Bronchus fibroblast of lung (primary cell): ENCODE measurements at places on chromosomes 6 and 20. TPM values are rescaled to one million over a fixed set of nuclear protein-coding genes. Genes with fewer than 3 reads are reported as not detected.

Gene RCAN2
- total RNA-seq = 1.5 and 2.0 TPM in 2 replicates

Gene PTPRT
- total RNA-seq = not detected in 2 replicates

Gene LRFN2
- not detected in 2 replicates for total RNA-seq

Gene SLC22A23
- under 0.01 and 0.17 TPM in 2 replicates for total RNA-seq

Gene BPIFB4
- not detected in 2 replicates for total RNA-seq

Gene HSPA1L
- 0.30 and 0.50 TPM in 2 replicates for total RNA-seq

Gene UBE2C
- total RNA-seq = 225 and 261 TPM in 2 replicates

Gene VWA7
- total RNA-seq = 0.45 and 0.67 TPM in 2 replicates

Gene BNIP5
- total RNA-seq = not detected in 2 replicates
